ENCODE measurements at places on chromosomes 7 and 10.

- no peak for DNase-seq
These were observed 8.4 kb upstream of the LGI1 start for GRCh38 chr10:93749218-93749799.

DNA sequence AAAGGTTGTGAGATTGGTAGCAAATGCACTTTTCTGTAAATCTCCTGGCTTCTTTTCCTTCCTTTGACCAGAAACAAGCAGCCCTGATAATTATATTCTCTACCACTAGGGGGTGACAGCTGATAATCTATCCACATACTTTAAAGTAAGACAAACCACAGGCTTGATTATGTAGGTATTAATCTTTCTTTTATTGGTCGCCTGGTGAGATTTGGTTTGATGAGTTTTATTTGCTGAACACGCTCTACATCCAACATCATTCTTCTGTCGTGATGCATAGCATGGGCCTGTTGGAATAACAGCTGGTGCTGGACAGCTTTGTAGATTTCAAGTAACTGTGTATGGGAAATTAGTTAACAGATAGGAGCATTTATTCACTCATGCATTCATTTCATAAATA, 63.5 kb downstream of the ZNF365 start:
- no peak for DNase-seq

- DNase-seq, result no peak
These were observed 126.8 kb upstream of the AMPH start for GRCh38 chr7:38757931-38758330.

GRCh38 chr10:125144693-125145623, 15.4 kb downstream of the CTBP2 start:
- no peak for DNase-seq

DNA sequence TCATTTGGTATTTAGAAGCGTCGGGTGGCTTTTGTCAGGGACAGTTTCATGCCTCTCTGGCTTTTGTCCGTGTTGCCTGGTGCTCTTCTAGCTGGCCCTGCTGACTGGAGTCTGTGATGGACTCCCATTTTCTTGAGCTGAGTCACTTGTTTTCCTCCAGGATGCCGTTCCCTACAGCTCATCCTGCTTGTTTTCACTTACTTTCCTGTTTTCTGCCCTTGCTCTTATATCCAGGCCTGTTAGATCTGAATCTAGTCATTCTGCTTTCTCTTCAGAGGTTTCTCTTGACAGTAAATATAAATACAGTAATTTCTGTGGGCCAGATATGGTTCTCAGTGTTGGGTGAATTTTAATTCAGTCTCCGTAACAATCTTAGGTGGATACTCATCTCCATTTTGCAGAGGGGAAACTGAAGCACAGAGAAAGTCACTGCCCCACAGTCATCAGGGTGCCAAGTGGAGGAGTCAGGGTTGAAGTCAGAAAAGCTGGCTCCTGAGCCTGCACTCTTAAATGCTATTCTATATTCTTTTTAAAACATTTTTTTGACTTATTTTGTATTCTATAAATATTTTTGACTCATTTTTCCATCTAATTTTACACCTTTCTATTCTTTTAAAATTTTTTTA, 85.4 kb downstream of the CCNY start:
- no peak for DNase-seq

DNA sequence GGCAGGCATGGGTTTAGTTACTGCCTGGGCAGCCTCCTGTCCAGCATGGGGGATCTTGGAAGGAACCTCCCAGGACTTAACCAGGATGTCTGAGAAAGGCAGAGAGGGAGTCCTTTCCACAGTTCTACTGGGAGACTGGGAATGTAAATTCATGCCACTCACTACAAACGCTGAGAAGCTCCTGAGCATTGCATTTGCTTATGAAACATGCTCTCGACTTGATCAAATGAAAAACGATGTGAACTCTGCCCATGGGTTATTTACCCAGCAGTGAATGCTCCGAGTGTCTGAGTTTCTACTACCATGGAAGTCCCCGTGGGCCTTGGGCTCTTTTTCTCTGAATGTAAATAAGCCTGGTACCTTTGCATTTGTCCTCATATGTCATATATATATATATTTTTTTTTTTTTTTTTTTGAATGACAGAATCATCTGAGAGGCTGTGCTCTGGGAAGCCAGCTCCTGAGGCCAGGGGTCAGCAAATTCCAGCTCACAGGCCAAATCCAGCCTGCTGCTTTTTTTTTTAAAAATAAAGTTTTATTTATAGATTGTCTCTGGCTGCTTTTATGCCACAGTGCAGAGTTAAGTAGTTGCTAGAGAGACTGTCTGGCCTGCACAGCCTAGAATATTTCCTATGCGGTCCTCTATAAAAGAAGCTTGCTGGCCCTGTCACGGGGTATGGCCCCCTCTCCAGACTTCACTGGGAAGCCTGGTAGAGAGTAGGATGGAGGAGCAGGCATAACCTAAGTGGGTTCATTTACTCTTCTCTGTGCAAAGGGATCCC, 21.4 kb upstream of the RAPGEF5 start:
- DNase-seq, result no peak

DNA sequence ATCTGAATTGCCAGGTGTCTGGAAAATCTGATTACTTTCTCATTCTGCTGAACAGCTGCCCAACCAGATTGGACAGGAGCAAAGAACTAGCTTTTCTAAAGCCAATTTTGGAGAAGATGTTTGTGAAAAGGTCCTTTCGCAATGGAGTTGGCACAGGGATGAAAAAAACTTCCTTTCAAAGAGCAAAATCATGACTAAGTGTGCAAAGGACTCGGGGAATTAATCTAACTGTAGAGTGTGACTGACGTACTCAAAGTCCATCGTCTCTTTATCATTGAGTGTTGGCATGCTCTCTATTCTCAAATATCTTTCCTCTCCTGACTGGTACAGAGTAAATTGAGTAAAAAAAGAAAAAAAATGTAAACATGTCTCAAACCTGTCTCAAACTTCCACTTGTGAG, 3.3 kb downstream of the NPS start:
- no peak for DNase-seq

DNA sequence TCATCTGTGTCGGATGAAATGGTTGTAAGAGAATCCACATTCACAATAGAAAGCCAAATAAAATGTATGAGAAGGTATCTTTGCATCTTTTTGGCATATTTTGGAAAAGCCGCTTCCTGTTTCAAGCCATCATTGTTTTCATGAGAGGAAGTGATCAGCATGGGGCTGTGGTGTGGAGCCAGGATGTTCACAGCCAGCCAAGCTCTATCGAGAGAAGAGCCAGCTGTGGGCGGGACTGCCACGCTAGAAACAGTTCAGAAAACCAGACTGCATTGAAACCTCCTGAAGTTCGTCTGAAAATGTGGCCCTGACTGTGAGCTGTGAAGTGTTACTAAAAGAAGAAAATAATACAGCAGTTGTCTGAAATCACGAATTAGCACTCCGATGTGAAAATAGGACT, 21.2 kb upstream of the NPS start:
- DNase-seq, result no peak

GRCh38 chr7:78017591-78018100, 219.1 kb downstream of the PHTF2 start:
- DNase-seq, result no peak

- DNase-seq, result no peak
These were observed 58.3 kb downstream of the BICC1 start for GRCh38 chr10:58570979-58571378.

GRCh38 chr7:98398567-98399372, 2.1 kb downstream of the BAIAP2L1 start:
- DNase-seq, result no peak
